CD4-positive, alpha-beta T cell (primary cell): ENCODE measurements at places on chromosomes 3 and 15.
A peak's percentile ranks its signal among the peaks of the same experiment; 100 is the strongest.

GRCh38 chr3:157122832-157123427 lies 37.0 kb downstream of the CCNL1 start:
- no peak overlapping the region for H3K4me3 ChIP-seq
- H3K36me3 ChIP-seq, result no peaks in the 10 kb centered on the region
- H3K27ac ChIP-seq, result no peak overlapping the region
- peaks cover 16% of the 10 kb centered on the region for H3K4me1 ChIP-seq
- no peak for DNase-seq

- H3K4me3 ChIP-seq, result no peak overlapping the region
- H3K4me1 ChIP-seq, result no peaks in the 10 kb centered on the region
- H3K27ac ChIP-seq, result no peak overlapping the region
- H3K27me3 ChIP-seq, result no peaks in the 10 kb centered on the region
- DNase-seq, result no peak
Measured at GRCh38 chr15:72284781-72285180, 12.4 kb upstream of the PARP6 start.

- no peaks in the 10 kb centered on the region for H3K4me1 ChIP-seq
- no peak overlapping the region for H3K27ac ChIP-seq
- no peak for DNase-seq
- no peak overlapping the region for H3K4me3 ChIP-seq
- no peaks in the 10 kb centered on the region for H3K36me3 ChIP-seq
Measured at GRCh38 chr3:7630351-7630911, 769.5 kb downstream of the GRM7 start.

- H3K4me3 ChIP-seq, result no peak overlapping the region
- H3K27me3 ChIP-seq, result no peaks in the 10 kb centered on the region
- H3K36me3 ChIP-seq, result no peaks in the 10 kb centered on the region
Measured at GRCh38 chr3:156762631-156763185, 63.4 kb upstream of the LEKR1 start.

- DNase-seq, result no peak
- H3K27ac ChIP-seq, result no peak overlapping the region
- H3K36me3 ChIP-seq, result no peaks in the 10 kb centered on the region
Measured at GRCh38 chr15:83613714-83614113, 40.2 kb upstream of the ADAMTSL3 start.

DNA sequence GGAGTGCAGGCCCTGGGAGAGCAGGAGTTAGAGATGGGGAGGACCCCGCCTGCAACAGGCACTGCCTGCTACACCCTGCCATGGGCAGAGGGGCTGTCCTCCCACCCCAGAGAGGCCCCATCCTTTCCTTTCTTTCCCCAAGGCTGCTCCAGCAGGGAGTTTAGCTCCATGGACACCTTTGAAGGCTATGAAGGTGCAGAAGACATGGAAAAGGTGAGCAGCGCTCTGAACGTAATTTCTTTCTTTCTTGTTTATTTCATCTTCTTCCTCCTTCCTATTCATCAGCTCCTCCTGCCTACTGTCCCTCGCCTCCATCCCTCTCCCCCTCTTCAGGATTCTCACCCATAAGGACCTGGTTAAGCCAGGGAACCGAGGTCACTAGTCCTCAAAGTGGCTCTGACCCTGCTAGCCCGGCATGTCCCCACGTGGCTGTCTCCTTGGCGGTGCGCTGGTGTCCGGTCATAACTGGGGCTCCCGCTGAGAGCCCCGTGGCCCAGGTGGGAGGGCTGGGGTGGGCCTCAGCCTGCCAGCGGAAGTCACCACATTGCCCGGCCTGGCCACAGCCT lies 16.0 kb upstream of the ADIPOQ start:
- H3K4me3 ChIP-seq, result peak overlapping the region; percentile 60
- DNase-seq, result no peak
- H3K27me3 ChIP-seq, result peaks cover 58% of the 10 kb centered on the region
- no peaks in the 10 kb centered on the region for H3K36me3 ChIP-seq

GRCh38 chr3:122247825-122248185 lies 64.3 kb downstream of the CASR start:
- H3K27me3 ChIP-seq, result no peaks in the 10 kb centered on the region
- H3K27ac ChIP-seq, result no peak overlapping the region
- H3K4me3 ChIP-seq, result no peak overlapping the region
- DNase-seq, result no peak

DNA sequence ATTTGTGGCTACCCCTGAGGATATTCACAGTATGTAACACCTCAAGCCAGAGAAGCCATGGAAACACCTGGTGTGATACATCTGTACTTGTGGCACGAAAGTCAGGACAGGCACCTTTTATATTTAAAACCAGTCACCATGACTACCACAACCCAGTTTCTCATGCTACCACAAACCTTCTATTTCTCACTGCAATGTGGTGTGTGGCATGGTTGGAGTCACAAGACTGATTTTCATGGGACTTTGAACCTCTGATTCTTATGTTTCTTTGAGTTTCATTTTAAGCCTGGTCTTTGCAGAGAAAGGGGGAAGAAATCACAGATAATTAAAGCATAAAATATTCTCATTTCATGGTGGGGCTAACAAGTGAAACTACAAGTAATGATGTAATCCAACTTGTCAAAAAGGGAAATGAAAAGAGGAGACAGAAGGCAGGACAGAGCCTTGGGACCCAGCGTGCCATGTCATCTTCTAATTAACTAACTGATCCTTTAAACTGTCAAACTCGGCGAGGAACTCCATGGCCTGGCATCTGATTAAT lies 175.9 kb downstream of the PDZRN3 start:
- no peak overlapping the region for H3K27ac ChIP-seq
- H3K27me3 ChIP-seq, result no peaks in the 10 kb centered on the region
- DNase-seq, result no peak
- no peaks in the 10 kb centered on the region for H3K4me1 ChIP-seq
- no peaks in the 10 kb centered on the region for H3K36me3 ChIP-seq

DNA sequence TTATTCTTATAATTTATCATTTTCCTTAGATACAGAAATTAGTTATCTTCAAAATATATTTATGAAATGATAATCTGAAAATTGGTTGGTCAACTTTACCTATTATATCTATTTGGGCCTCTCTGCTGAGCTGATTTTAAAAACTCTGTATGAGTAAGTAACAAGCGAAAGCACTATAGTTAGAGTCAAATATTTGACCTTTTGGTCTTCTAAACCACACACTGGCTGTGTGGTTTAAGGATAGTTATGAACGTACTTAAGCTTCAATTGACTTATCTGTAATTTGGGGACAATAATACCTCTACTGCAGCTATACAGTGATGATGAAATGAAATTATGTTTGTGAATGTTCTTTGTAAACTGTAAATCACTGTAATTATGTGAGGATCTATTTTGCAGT lies 763.9 kb upstream of the GRM7 start:
- no peaks in the 10 kb centered on the region for H3K36me3 ChIP-seq
- DNase-seq, result no peak
- H3K27me3 ChIP-seq, result no peaks in the 10 kb centered on the region
- H3K4me3 ChIP-seq, result no peak overlapping the region

DNA sequence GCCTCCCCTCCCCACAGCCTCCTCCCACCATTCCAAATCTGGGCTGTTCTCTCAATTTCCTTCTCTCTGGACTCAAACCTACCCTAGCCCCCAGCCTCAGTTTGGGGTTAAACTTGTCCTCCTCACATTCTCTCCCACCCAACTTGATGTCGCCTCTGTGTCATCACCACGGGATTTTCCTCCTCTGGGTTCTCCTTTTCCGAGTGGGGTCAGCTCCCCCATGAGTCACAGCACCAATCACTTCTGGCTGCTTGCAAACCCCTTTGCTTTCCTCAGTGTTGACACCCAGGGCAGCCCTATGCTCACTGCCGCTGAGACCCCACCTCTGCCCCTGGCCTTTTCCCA lies 451 bp downstream of the CCR5AS start:
- no peak for DNase-seq
- no peaks in the 10 kb centered on the region for H3K27me3 ChIP-seq
- H3K4me1 ChIP-seq, result peaks cover 22% of the 10 kb centered on the region
- no peak overlapping the region for H3K4me3 ChIP-seq
- peak overlapping the region; percentile 71 for H3K27ac ChIP-seq
- no peaks in the 10 kb centered on the region for H3K36me3 ChIP-seq

DNA sequence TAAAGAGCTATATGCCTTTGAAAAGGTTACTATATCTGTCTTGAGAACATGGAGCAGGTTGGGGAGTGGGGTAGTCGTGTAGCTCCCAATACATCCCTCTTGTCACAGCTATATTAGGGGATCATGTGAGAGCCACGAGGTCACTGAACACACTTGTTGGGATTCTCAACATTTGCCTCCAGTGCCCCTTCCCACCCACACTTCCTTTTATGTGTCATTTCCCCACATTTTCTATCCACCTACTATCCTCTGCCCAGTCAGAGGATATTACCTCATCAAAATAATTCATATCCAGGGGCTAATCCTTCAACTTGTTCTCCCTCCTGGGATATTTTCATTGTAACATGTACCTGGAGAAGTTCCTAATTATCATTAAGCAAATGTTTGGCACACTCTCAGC lies 85.0 kb downstream of the CYP19A1 start:
- no peaks in the 10 kb centered on the region for H3K36me3 ChIP-seq
- H3K27me3 ChIP-seq, result no peaks in the 10 kb centered on the region
- no peaks in the 10 kb centered on the region for H3K4me1 ChIP-seq
- no peak overlapping the region for H3K27ac ChIP-seq
